ENCODE measurements at places on chromosomes 4 and X.

- no peak for DNase-seq
These were observed 105.5 kb downstream of the PRRG1 start for GRCh38 chrX:37454537-37455285.

- DNase-seq: no peak
These were observed 1294.9 kb downstream of the ADGRL3 start for GRCh38 chr4:62495032-62495431.

DNA sequence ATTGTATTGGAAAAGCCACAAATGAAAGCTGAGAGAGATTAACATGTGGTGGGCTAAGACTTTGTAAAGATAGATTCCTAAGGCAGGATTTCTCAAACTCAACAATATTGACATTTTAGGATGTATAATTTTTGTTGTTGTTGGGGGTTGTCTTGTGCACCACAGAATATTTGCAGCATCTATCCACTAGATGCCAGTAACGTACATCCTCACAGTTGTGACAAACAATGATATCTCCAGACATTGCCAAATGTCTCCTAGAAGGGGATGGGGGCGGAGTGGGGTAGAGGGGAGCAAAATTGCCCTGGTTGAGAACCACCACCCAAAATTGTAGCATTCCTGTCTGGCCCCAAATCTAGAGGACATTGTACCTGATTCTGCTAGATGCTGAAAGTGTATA, 14.7 kb upstream of the CBR4 start:
- peak; percentile 12 for DNase-seq

DNA sequence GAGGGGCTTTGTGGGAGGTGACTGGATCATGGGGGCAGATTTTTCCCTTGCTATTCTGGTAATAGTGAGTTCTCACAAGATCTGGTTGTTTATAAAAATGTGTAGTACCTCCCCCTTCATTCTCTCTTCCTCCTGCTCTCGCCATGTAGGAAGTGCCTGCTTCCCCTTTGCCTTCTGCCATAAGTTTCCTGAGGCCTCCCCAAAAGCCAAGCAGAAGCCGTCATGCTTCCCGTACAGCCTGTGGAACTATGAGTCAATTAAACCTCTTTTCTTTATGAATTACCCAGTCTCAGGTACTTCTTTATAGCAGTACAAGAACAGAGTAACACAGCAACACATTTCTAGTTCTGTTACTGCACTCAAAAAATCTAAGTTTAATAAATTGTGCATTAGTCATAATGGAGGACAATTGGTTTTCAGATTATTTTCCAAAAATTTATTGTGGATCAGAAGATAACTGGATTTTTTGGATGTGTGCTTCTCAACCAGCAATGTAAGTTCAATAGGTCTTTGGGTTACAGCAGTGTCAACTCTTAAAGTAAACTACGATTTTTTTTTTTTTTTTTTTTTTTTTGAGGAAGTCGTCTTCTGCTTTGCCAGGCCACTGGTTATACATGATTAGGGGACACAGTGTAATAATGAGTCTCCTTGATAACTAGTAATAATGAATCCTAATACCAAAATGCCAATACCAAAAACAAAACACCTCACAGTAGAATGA, 69.9 kb downstream of the CHIC2 start:
- DNase-seq: no peak

DNA sequence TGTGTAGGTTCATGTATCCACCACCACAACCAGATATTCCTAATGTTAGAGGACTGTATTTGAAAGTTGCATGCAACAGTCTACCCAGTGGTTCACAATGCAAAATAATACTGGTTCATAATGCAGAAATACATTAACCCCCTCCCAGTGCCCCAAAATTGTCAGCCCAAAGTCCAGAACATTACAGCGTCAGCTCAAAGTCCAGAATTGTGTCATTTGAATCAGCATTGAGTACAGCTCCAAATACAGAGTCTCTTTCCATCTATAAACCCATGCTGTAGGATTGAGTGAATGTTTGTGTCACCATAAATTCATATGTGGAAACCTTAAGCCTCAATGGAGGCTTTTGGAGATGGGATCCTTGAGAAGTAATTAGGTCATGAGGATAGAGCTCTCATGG, 54.0 kb downstream of the MCUB start:
- DNase-seq: no peak

- DNase-seq: no peak
These were observed 313.4 kb upstream of the SLC7A11 start for GRCh38 chr4:138555584-138555983.

DNA sequence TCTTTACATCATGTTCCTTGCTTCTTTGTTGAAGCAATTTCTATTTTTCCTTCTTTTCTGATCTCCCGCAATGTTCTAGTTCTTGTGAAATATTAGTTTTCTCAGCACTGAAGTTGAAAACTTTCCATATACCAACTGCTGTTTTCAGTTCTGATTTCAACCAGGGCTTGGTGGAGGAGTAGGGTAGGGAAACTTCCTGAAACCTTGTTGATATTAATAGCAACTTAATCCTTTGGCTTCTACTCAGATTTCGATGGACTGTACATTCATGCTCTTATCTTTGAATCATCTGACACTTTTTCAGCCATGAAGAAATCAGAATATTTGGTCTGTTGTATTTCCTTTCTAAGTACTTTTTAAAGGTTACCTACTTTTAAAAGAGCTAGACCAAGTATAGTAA, 315.8 kb downstream of the RPA4 start:
- no peak for DNase-seq

DNA sequence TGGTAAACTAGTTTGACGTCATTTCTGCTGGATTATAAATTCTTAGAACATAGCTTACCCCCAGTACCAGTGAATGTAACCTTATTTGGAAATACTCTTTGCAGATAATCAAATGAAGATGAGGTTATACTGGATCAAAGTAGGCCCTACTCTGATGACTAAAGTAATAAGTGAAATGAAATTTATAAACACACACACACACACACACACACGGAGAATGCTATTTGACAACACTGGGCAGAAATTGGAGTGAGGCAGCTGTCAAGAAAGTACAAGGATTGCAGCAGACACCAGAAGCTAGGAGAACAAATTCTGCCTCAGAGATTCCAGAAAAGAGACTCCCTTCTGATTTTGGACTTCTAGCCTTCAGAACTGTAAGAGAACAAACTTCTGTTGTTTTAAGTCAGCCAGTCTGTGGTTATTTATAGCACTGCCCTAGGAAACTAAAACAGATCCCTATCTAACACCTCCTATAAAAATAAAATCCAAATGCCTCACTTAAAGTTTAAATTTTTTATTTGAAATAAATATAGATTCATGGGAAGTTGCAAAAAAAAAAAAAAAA, 448.6 kb downstream of the PCDH18 start:
- DNase-seq: no peak

DNA sequence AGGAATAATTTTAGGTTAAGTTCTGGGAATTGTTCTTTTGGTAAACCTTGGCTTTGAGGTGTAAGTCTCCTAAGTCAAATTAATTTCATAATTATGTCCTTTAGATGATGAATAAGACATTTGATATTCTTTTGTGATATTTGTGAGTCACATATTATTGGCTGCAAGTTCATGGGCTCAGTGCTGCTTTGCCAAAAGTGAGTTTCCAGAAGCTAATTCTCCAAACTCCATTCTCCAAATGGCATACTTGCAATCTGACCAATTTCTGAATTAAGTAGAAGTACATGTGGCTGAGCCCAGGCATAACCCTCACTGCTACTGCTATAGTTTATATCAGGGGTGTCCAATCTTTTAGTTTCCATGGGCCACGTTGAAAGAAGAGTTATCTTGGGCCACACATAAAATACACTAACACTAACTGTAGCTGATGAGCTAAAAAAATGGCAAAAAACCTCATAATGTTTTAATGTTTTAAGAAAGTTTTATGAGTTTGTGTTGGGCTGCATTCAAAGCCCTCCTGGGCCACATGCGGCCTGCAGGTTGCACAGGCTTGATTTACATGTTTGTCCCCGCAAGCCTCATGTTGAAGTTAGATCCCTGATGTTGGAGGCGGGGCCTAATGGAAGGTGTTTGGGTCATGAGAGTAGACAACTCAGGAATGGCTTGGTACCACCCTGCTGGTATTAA, 196.1 kb downstream of the ZNF330 start:
- DNase-seq: no peak

DNA sequence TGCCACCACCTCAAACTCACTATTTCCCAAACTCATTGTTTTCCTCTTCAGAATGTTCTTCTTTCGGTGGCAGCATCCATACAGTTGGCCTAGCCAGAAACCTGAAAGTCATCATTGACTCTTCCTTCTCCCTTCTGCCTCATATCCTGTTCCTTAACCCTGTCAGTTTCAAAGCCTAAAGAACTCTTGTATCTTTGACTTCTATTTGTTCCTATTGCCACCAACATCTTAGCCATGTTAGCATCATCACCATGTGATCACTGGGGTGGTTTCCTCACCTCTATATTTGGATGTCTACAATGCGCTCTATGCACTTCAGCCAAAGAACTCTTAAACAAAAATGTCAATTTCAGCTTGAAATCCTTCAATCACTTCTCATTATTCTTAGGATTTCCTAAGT, 29.0 kb downstream of the DDX60L start:
- DNase-seq: no peak

- DNase-seq: no peak
These were observed 24.3 kb upstream of the CD38 start for GRCh38 chr4:15753786-15754185.

DNA sequence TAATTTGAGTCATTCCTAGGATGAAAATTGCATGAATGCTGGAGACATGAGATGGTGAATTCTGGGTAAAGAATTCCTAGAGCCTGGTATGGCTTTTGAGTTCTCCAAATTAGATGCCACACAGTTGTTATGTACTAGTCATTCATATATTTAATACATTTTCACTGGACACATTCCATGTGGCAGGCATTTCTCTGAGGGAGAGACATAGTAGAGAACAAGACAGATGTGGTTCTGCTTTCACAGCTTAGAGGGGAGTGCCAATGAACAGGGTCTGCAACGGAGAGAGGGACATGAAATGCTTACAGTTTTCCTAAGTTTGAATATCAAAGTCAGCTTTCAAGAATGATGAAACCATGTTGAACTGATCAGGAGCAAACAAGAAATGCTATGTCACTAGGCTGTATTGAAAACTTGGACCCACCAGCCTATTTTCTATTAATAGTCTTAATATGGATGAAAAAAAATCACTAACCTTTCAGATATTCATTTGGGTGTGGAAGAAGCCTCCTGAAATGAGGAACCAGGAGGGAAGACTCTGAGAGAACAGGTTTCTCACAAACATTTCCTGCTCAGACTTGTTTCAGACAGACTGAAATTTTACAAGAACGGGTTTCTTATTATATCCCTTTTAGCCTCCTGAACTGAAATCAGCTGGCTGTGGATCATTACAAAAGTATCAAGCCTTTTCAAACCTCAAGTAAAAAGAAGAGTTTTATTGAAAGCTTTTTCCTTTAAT, 276.0 kb upstream of the TET2 start:
- no peak for DNase-seq

GRCh38 chr4:41512136-41512535, 25.8 kb upstream of the LIMCH1 start:
- no peak for DNase-seq

DNA sequence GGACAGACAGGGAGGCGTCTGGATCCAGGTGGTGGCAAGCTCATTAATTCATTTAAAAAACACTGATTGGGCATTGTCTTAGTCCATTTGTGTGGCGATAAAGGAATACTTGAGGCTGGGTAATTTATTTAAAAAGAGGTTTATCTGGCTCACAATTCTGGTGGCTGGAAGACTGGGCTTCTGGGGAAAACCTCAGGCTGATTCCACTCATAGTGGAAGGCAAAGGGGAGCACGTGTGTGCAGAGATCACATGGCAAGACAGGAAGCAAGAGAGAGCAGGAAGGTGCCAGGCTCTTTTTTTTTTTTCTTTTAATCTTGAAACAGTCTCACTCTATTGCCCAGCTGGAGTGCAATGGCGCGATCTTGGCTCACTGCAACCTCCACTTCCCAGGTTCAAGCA, 100.2 kb upstream of the METTL14 start:
- no peak for DNase-seq

DNA sequence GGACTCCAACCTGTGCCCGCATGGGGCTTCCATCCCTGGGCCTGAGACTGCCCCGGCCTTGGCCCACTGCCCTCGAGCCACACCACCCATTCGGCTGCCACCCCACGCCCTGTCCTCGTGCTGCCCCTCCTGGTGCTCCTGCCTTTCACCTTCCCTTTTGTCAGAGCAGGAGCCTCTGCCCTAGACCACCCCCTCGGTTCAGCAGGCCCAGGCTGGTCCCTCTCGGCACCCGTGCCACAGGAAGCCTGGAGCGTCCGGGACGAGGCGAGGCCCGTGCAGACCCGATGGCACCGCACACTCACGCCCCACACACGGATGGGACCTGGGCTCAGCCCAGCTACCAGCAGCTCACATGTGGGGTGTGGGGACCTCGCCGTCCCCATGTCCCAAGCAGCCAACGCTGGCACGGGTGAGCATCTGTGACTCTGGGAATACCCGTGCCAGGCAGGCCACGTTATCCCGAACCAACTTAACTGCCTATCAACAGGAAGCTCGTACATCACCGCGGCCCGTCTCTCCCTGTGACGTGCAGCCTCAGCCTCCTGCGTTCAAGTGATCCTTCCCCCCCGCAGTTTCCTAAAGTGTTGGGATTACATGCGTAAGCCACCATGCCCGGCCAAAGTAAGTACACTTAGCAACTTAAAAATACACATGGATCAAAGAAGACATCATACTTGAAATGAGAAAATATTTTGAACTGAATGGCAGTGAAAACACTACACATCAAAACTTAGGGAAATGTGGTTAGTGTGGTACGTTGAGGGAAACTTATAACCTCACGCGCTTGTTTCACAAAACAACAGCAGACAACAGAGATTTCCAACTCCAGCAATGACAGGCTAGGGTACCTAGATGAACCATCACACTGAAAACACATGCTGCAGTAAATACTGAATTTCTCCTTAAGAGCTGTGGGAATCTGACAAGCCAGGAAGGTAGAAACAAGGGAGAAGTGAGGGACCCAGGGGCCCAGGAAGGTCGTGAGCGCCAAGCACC, 29.0 kb downstream of the LRPAP1 start:
- DNase-seq: no peak

- no peak for DNase-seq
These were observed 50.9 kb downstream of the BEND4 start for GRCh38 chr4:42101446-42101975.
